ENCODE measurements at places on chromosomes 3 and 15.

DNA sequence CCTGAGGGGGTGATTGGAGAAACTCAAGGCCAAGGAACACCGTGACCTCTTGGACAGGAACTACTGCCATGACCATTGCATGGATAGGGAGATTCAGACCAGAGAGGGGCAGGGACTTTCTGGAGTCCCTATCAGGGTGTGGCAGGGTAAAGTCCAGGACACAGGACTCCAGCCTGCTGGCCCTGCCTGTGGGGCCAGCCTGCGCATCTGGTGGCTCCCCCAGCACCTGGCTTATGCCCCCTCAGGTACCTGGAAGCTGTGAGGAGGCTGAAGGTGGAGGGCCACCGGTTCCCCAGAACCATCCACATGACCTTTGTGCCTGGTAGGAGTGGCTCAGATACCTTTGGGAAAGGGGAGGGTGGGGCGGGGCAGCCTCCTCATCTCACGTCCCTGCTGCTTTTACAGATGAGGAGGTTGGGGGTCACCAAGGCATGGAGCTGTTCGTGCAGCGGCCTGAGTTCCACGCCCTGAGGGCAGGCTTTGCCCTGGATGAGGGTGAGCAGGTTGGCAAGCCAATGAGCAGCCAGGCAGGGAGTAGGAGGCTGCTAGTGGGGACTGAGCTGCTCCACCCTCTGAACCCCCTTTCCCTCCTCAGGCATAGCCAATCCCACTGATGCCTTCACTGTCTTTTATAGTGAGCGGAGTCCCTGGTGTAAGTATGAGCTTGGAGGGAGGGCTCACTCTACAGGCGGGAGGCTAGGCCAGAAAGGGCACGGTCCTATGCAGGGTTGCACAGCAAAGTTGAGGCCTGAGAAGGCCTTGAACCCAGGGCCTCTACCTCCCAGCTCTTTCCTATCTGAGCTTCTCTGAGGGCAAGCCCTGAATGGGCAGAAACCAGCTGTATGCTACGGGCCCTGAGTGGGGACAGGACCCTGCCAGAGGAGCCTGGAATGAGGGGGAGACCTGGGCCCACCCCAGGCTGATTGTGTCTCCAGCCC is 2.9 kb downstream of the ACY1 start:
- no peak for DNase-seq

DNA sequence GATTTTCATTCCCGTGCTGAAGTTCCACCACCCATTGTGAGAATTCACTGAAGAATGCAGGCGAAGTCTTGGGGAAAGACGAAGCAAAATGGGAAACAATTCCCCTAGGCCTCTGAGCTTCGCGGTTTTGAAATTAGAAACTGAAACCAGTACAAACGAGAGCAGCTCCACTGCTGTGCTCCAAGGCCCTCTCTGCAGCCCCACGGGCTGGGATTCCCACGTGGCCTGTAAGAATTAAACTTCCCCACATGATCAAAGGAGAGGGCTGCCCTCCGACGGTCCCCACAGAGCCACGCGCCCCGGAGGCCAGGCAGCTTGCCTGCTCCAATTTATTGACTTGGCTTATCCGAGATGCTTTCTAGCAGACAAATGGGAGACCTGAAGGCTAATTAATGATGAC is 144.0 kb downstream of the GREM1 start:
- DNase-seq, result no peak

- no peak for DNase-seq
Measured at GRCh38 chr15:33019354-33019981, 175.0 kb downstream of the FMN1 start.

DNA sequence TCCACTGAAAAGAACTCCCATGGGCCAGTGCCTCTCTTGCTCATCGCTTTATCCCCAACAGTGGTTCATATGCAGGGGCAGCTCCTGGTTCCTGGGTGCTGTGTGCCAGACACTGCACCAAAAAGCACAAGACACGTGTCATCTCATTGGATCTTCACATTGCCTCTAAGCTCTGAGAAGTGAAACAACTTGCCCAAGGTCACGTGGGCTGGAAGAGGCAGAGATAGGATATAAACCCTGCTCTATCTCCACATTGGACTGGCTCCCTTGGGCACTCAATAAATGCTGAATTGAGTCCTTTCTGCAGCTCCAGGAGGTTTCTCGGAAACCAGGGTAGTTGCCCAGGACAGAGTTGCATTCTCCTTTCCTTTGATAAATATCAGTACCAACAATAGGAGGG is 88.1 kb downstream of the SRGAP3 start:
- DNase-seq, result no peak

DNA sequence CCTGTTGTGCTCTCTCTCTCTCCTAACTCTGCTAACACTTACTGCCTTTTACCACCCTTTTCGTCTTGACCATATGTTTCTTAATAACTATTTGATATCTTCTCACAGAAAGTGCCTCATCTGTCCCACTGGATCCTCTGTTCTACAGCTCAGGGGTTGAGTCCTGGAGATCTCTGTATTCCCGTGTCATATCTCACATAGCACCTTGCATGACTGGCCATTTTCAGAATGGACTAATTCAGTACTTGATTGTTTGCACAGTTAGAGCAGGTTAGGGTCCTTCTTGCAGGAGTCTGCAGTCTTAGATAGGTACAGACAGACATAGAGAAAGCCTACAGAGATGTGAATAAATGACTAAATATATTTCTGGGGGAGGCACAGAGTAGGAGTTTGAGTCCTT is 20.9 kb downstream of the HACD3 start:
- DNase-seq, result no peak

DNA sequence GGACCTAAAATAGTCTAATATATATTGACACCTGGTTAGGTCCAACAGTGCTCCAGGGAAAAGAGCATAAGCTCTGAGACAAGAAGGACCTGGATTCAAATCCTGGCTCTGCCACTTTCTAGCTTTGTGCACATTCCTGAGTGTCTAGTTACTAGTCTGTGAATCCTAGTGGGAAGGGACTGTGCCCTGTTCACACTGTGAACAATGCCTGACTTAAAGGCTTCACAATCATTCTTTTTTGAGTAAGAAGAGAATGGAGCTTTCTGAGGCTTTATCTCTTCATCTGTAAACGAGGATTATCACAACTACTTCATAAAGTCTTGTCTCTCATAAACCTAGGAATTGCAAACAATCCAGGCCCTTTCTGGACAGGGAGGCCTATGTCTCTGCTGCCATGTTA is 235.9 kb downstream of the SOX2 start:
- no peak for DNase-seq

DNA sequence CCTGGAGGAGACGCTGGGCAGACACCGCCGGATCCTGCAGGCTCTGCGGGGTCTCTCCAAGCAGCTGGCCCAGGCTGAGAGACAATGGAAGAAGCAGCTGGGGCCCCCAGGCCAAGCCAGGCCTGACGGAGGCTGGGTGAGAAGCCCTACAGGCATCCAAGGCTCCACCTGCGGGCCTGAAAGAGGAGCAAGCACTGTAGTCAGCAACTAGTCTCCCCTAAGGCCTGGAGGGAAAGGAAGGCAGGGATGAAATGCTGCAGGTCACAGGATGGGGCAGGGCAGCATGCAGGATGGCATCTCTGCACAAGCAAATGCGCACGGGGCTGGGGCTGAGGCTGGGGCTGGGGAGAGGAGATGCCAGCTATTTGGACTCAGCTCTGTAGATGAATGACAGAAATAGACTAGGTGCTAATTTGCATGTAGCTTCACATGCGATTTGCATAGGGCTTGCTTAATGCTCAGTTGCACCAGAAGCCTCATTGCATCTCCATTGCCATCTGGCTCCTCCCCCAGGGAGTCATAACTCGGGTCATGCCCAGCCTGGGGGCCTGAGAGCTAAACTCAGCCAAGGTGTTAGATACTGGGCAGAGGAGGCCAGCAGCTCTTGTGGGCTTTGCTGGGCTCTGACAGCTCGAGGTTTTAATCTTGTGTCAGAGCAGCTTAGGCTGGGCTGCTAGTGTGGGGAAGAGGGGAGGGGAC is 5.2 kb upstream of the CPLX3 start:
- no peak for DNase-seq

DNA sequence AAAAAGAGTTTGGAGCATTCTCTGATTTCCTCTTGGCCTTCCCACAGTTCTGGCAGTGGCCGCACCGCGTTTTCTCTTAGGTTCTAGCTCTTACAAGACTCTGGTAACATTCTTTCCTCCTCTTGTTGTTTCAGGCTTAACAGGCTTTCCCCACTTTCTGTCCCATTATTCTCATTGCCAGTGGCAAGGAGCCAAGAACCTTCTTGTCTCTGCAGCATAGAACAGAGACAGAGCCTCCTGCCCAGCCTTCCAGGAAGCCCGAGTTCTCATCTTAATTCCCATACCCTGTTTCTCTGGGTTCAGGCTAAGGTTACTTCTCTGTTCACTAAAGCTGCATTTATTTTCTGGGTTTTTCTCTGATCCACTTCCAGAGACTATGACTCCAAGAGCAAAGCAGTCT is 61.1 kb downstream of the DUT start:
- no peak for DNase-seq

DNA sequence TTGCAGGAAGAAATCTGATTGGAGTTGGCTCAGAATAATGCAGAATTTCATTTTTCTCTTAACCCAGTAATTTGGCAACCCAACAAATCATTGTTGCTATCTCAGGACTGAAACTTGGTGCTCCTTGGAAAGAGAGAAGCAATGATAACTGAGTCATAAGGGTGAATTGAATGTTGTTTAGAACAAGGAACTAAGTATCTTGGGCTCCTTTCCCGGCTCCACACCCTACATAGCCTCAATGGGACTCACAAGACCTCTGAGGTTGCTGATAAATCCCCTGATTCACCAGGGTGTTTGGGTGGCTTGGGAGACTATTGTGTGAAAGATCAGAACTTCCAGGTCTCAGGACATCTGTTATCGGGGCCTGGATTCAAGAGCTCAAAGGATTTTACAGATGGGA is 7.8 kb upstream of the RAB8B start:
- DNase-seq, result no peak

- DNase-seq, result no peak
Measured at GRCh38 chr3:183193762-183194689, 31.5 kb upstream of the LAMP3 start.

DNA sequence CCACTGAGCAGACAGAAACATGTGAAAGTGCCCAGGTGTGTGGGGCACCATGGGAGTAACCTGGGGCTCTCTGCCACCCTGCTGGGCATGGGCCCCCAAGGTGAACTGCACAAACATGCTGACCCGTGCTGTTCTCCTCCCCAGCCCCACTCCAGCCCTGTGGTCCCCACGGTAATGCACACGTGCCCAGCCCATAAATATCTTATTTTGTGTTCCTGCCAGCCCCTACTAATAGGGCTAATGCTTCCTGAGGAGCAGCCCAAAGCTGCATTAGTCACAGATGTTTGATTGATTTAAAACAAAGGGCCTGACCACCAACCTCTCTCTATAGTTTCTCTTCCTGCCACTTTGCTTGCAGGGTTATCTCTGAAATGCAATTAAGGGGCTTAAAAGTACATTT is 95.4 kb downstream of the ABHD5 start:
- DNase-seq, result no peak

DNA sequence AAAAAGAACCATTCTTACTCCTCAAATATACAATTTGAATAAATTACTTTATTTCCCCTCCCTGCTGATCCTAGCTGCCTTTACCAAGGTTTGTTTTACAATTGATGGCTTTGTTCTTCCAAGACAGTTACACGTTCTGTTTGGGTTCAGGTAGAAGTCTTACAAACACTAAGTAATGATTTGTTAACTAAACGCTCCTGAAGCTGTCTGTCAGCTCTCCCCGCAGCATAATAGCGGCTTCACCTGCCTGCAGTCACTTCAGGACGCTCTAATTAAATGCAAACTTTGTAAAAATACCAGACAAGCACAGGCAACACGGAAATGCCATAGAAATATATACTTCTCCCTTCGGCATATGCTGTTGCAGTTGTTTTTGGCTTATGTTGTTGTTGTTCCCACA is 176.4 kb upstream of the MDFIC2 start:
- DNase-seq, result no peak

DNA sequence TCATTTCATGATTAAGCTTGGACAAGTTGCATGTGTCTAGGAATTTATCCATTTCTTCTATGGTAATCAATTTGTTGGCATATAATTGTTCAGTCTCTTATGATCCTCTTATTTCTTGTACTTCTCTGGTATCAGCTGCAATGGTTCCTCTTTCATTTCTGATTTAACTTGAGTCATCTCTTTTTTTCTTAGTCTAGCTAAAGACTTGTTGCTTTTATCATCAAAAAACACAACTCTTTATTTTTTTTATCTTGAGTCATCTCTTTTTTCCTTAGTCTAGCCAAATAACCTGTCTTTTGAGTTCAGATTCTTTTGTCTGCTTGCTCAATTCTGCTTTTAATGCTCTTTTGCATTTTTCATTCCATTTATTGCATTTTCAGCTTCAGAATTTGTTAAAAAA is 37.3 kb downstream of the UBE3A start:
- DNase-seq, result no peak

DNA sequence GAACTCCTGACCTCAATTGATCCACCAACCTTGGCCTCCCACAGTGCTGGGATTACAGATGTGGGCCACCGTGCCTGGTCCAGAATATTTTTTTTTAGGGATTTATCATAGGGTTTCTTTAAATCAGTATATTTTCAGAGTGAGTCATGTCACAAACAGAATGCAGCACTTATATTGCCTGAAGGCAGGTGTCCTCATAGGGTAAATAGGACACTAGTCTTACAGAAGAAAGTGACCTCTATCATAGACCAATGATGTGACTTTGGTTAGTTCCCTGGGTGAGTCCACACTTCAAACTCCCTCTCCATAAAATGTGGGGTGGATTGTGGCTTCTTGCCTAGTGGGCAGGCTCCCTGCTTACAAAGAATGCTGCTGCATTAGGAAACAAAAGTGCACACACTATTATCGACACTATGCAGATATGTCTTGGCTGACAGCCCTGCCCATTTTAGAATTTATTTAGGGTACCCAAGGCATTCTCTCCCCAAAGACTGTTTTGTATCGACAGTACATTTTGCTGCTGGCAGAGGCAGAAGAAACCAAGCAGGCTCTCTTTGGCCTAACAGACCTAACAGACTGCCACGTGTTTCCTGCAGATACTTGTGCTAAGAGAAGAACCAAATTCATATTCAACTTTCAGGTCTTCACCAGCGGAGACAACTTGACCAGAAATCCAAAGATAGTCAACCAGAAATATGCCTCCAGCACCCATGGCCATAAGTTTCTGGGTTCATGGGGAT is 125.0 kb downstream of the MOBP start:
- no peak for DNase-seq

All from activated naive CD4-positive, alpha-beta T cell treated with Interleukin-2 at 50 U/mL for 16 hours (primary cell).